ENCODE measurements at places on chromosomes 6 and 20.
A peak's percentile ranks its signal among the peaks of the same experiment; 100 is the strongest.

DNA sequence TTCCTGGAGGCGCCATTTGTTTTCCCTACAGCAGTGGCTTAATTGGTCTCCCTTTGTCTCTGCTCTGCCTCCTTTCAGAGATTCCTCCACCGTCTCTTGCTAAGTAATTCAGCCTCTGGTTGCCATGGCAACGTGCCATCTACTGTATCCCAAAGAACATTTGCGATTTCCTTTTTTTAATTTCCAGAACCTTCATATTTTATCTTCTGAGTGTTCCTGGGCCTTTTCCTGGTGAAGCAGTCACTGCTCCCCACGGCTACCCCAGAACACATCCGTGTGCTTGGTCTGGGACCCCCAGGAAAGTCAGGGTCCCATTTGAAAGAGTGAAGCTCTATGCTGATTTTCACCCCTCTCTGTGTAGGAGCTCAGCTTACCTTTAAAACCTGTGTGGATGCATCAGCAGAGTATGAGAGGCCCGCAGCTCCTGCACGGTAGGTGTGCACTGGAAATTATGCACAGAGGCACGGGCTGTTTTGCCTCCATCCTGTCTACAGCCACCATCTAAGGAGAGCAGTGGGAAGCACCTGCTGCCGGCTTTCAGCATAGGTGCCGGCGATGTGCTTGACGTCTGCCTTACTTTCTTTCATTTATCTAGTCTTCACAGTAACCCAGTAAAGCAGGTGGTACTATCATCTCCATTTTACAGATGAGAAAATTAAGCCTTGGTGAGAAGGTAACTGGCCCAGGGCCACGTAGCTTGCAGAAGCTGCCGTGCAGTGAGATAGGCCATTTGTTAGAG lies 122.8 kb downstream of the SYCP2 start:
- DNase-seq: no peak

DNA sequence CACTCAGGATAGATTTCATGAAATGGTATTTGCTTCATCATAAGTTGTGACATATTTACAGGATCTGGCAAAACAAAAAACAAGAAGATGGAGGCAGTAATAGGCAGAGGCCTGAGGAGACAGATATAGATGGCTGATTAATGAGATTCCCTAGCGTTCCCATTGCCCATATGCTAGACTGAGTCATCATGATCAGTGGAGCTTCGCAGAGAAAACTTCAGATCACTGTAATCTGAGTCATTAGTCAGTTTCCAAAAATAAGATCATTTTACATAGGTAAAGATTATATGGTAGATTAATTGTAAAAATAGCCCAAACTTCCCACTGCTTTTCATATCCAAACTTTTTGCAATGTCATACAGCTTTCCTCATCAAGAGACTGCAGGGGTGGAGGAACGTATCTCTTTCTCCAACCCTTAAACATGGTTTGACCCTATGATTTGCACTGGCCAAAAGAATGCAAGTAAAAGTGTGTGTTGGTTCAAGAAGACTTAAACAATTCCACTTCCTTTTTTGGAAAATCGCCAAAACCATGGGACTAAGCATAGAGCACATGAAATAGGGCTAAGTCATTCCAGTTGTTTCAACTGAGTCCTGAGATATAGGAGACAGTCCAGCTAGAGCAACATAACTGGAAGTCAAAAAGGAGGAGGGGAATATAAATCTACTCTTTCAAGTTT lies 626.0 kb downstream of the RNF144B start:
- no peak for DNase-seq

DNA sequence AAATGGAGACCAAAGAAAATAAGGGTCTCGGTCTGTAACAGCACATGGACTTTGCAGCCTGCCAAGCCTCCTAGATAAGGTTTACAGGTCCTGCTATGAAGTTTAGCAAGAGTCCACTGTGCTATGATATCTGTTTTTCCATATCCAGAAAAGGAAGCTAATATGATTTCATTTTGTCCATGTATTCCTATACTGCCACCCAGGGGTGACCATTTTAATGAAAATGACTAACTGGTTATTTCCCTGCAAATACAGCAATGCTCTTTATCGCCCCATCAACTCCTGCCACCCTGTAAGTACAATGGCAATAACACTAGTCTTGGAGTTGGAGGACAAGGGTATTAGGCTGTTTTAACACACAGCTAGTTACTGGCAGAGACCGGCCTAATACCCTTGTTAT lies 115.2 kb upstream of the GLP1R start:
- peak; percentile 28 for DNase-seq

DNA sequence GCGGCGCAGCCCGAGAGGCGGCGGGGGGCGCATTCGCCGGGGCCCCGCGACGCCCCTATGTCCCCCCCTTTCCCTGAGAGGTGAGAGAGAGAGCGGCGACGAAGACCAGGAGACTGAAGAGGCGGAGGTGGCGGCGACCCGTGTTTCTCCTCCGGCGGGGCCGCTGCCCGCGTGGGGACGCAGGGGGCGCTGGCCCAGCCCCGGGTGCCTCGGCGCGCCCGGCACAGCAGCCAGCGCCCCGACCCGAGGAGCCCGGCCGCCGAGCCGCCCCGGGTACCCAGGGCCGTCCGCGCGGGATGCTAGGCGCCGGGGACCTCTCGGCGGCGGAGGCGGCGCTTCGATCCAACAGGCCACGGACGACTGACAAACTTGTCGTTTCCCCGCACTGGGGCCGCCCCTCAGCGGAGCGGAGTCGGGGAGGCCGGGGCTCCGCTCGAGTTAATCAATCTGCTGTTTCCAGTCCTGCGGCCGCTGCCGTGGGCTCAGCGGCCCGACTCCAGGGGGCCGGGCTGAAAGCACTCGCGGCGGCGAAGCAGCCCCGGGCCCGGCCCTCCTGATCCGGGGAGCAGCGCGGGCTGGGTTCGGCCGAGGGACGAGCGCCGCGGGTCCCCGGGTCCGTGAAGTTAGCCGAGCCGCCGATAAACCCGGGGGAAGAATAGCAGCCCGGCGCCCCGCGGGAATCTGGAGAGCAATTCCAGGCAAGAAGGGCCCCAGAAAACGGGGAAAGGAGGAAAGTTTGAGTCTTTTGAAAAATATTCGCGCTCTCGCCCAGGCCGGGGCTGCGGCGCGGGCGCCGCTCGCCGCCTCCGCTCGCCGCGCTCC lies 631 bp downstream of the MDGA1 start:
- DNase-seq: peak; percentile 28

DNA sequence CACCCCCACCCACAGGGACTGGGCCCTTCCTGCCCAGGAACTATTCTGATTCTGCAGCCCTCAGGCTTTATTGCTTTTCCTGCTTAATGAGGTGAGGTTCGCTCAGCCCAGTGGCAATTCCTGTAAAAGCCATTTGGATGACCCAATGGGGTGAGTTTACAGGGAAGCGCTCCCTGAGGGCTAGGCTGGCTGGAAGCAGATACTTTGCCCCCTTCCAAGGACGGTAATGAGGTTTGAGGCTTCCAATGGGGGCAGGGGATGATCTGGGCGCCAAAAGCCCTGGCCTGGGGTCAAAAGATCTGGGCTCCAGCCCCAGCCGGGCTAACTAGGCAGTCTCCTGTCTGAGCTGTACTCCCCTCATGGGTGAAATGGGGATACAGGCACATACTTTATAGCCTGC lies 41.8 kb downstream of the RIPOR3 start:
- no peak for DNase-seq

- peak; percentile 33 for DNase-seq
These were observed 46.2 kb upstream of the SDHAF4 start for GRCh38 chr6:70520575-70520974.

DNA sequence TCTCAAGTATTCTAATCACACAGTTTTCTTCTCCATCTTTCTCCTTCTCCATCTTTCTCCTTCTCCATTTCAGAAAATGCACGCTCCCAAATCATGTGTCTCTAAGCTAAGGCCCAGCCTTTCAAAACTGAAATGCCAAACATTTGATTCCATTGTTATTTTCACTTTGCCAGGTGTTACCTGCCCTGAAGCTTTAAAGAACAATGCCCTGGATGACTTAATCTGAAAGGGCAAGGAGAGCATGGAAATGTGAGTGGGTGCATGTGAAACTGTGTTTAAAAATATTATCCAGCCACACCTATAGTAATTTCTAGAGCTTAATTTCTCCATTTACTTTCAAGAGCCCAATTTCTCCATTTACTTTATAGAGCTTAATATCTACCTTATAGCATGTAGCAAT lies 42.4 kb upstream of the GCLC start:
- no peak for DNase-seq

DNA sequence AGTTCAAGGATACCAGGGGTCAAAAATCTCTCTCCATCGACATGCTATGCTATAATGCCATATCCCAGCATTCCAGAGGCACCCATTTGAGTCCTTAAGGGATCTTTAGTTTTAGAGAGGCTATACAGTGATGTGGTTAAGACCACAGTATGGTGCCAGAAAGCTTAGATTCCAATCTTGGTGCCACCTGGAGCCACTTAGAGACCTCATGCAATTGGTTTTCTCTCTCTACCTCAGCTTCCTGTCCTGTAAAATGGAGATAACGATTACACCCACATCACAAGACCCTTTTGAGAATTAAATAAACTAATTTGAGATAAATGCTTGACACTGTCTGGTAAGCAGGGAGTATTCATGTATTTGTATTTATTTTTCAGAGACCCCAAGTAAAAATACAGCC lies 39.0 kb downstream of the PLAGL1 start:
- no peak for DNase-seq

DNA sequence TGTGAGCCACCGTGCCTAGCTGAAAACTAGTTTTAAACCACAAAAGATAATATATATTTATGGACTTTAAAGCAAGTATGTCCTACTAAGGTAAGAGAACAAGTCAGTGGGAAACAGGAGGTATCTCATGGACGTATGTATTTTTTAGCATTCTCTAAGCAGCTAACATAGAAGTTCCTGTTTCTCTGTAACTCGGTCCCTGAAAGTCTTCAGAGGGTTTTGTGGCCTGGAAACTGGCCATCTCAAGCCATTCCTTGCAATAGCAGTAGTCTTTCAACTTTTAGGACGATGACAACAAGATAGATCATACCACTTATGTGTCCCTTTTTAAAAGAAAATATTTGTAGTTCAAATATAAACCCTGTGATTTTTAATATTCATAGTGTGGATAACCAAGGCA lies 95.6 kb upstream of the RALGAPA2 start:
- no peak for DNase-seq

DNA sequence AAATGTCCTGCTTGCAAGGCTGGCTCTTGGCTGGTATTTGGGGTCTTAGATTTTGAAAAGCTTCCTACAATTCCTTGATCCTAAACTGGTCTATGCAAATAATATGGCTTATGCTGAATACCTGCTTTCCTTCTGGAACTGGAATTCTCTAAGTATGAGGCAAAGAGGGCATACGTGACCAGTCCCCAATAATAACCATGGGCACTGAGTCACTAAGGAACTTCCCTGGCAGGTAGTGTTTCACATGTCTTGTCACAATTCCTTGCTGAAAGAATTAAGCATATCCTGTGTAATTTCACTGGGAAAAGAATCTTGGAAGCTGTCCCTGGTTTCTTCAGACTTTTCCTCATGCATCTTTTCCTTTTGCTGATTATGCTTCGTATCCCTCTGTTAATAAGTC lies 106.5 kb downstream of the MMS22L start:
- DNase-seq: no peak

DNA sequence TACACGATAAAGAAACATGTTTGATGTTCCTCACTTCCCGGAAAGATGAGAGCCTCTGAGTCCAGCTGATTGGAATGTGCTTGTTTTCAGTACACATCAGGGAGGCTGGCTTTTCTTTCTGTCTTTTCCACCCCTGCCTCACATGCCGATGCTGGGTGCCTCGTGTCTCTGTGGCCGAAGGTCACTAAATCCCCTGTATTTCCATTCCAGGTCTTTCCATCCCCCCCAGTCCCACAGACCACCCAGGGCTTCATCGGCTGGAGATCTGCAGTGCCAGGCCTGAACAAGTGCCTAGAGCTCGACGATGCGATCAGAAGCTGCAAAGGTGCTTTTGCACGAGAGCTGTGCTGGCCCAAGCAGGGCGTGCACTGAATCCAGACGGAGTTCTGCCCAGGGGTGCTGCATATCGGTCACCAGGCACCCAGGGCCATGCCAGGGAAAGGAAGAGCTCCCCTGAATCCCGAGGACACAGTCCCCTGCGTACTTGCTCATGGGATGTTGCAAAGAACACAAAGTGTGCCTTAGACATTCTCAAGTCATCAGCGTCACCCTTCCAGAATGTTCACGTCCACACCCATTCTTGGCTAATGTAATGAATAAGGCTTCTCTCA lies 67.9 kb downstream of the ANKRD60 start:
- DNase-seq: no peak

- DNase-seq: no peak
These were observed 33.1 kb downstream of the MOCS1 start for GRCh38 chr6:39901116-39901655.

GRCh38 chr20:43567477-43567876 lies 8.7 kb downstream of the SGK2 start:
- no peak for DNase-seq

GRCh38 chr6:94389218-94389617 lies 969.9 kb upstream of the EPHA7 start:
- DNase-seq: no peak

- DNase-seq: no peak
These were observed 2.8 kb downstream of the KCNQ5 start for GRCh38 chr6:72624557-72625160.

- no peak for DNase-seq
These were observed 13.2 kb downstream of the BPIFB1 start for GRCh38 chr20:33296206-33296605.

DNA sequence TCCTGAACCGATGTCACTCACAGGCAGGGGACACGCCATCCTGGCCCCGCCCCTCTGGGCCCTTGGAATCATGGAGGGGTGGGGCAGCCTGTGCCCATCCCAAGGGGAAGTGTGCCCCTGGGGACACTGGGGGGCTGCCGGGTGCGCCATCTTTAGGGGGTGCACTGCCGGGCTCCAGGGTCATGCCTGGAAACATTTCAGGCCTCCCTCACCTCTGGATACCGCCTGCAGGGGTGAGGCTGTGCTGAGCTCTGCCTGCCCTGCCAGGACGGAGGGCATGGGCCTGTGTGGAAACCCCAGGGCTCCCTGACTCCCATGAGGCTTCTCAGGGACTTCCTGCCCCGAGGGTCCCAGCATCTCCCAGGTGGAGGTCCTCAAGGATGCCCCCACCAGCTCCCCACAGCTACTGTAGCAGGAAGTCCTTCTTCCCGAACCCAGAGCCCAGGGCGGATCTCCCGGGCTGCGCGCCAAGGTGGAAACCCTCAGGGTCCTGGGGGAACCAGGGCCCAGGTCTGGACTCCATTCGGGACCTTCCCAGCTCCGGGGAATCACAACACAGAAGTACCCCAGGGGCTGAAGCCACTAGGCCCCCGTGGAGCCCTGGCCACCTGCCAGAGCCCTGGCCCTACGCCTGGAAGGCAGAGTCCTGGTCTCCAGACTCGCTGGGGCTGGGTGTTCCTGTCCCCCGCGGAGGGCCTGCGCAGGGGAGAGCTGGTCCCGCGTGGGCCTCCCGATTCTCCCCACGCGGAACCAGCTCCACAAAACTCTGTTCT lies 15.6 kb downstream of the CHRNA4 start:
- no peak for DNase-seq

- DNase-seq: no peak
These were observed 6.7 kb upstream of the LCA5 start for GRCh38 chr6:79543886-79544285.

Data from CD4-positive, alpha-beta T cell treated with Interleukin-1 beta for 1 hour (primary cell).